ENCODE measurements at places on chromosomes 13 and 19. TPM values are rescaled to one million over a fixed set of nuclear protein-coding genes. Genes with fewer than 3 reads are reported as not detected.

The ZNF728 gene
- total RNA-seq: not detected

GRCh38 chr13:77548095-77548494 lies 12.6 kb downstream of the SCEL start:
- no peak for DNase-seq
- H3K4me3 ChIP-seq: no peak overlapping the region
- no peaks in the 10 kb centered on the region for H3K27me3 ChIP-seq
- H3K4me1 ChIP-seq: peaks cover 5% of the 10 kb centered on the region

- no peaks in the 10 kb centered on the region for H3K27me3 ChIP-seq
- no peak overlapping the region for H3K27ac ChIP-seq
- DNase-seq: no peak
- H3K4me1 ChIP-seq: peaks cover 2% of the 10 kb centered on the region
These were observed 18.2 kb upstream of the SULT2B1 start for GRCh38 chr19:48533770-48534169.

The MIPEP gene
- 28.1 TPM for total RNA-seq

The CGB5 gene
- total RNA-seq: 0.35 TPM

The ZGLP1 gene
- total RNA-seq: 8.9 TPM

The PNMA8C gene
- 1.2 TPM for total RNA-seq

DNA sequence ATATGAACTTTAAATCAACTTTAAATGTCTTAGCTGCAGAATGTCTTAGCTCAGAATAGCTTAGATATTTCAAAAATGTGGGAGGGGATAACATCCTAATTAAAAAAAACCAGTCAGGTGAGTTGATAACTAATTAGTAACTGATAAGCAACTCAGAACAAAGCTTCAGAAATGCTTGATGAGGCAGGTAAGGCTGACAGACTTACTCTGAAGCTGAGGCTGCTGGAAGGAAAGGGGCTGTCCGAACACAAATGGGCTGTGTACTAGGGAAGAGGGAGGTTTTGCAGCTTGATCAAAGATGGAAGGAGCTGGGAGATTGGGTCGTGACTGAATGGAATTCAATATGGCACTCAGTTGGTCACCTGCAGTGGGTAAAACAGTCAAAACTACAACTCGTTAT lies 91.2 kb upstream of the FBXL3 start:
- H3K4me3 ChIP-seq: no peak overlapping the region
- DNase-seq: peak; percentile 12
- peak overlapping the region; percentile 83 for H3K27ac ChIP-seq
- H3K36me3 ChIP-seq: no peaks in the 10 kb centered on the region

DNA sequence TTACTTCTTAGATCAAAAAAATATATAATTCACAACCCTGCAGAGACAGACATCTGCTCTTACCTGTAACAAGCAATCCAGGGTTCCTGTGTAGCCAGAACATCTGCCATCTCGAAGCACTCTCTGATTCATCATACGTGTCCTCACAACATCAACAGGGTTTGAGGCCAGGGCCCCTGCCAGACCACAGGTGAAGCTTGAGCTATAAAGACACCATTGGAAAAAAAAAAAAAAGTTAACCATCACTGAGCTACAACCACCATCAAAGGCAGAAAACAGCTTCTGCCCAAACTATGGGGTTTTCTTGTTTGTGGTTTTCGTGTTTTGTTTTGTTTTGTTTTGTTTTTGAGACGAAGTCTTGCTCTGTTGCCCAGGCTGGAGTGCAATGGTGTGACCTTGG lies 19.3 kb downstream of the SLC25A30 start:
- DNase-seq: no peak
- H3K27ac ChIP-seq: no peak overlapping the region
- no peak overlapping the region for H3K4me3 ChIP-seq

GRCh38 chr13:105721016-105721415 lies 814.4 kb downstream of the EFNB2 start:
- no peaks in the 10 kb centered on the region for H3K36me3 ChIP-seq
- no peak overlapping the region for H3K27ac ChIP-seq
- no peak for DNase-seq

DNA sequence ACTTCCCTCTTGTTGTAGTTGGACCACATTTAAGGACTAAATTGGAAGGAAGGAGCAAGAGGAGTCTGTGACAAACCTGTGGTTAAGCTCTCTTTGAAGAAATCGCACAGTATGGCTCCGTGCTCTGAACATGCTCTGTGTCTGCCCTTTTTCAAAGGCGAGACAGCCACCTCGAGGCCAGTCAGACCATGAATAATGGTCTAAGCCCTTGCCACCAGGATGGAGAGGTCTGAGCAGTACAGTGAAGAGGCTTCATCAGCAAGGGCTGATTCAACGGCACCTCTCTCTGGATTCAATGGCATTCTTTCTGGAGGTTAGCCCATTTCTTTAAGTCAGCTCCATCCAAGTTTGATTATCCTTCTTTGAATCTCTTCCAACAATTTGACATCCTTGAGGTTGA lies 30.9 kb downstream of the FAM216B start:
- DNase-seq: no peak
- peaks cover 6% of the 10 kb centered on the region for H3K36me3 ChIP-seq
- H3K27me3 ChIP-seq: no peaks in the 10 kb centered on the region
- H3K27ac ChIP-seq: no peak overlapping the region

- no peak overlapping the region for H3K27ac ChIP-seq
- peak; percentile 61 for DNase-seq
- H3K27me3 ChIP-seq: peaks cover 41% of the 10 kb centered on the region
These were observed 848 bp upstream of the CEBPA start for GRCh38 chr19:33302974-33303790.

DNA sequence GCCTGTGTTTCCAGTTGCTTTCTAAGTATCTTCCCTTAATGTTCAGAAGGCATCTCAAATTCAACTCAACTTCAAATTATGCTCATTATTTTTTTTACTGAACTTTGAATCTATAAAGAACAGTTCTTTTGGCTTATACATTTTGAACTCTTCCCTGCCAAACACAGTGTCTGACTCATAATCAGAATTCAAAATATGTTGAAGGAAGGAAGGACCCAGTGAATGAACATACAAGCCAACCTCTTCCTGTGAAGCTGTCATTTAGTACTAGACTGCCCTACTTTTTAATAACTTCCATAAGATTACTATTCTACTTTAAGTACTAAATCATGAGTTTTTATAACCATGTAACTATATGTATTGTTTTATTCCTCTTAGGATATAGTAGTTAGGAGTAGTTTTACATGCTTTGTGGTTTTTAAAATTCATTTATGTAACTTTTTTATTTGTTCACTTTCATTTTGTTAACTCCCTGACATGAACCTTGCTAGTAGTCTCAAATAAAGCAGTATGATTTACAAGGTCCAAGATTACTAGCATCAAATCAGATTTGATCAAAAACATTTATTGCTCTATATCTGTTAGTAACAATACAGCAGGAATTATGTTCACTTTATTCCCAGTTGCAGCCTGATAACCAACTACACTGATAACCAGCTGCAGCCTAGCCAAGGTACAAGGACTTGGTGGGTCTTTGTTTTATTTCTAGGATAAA lies 6.4 kb downstream of the NUDT15 start:
- peaks cover 4% of the 10 kb centered on the region for H3K4me1 ChIP-seq
- peaks cover 54% of the 10 kb centered on the region for H3K36me3 ChIP-seq
- no peak overlapping the region for H3K27ac ChIP-seq
- DNase-seq: no peak
- no peak overlapping the region for H3K4me3 ChIP-seq

All from WTC11 (cell line).